ENCODE measurements at places on chromosomes 7 and 10.

DNA sequence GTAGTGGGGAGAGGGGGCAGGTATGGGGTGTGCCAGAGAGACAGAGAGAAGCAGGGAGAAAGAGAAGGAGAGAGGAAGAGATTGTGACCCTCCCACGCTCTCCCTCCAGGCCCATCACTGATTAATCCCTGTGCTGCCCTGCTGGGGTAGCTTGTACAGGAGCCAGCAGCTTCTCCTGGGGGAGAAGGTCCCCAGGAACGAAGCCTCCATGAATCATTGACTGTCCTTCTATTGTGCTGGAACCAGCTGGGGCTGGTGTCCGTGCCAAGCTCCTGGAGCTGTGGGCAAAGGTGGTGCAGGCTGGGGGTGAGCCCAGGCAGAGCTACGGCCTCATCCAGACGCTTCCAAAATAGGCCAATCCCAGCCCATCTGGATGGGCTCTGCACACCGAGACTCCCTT lies 20.9 kb downstream of the AQP1 start:
- DNase-seq, result no peak

DNA sequence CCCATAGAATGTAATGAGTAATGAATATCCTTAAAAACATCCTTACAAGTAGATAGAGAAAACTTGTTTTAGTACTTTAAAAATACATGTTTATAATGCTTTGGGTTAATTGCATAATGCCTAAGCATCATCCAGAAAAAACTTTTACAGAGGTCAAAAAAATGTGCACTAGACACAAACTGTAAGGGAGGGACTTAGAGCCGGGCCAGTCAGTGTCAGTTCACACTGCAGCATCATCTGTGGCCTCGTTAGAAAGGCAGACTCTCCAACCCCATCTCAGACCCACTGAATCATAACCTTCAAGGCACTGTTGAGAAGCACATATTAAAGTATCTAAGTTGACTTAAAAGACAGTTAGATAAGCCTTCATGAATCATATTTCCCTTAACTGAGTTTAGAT lies 230.1 kb upstream of the PRPS1L1 start:
- no peak for DNase-seq

DNA sequence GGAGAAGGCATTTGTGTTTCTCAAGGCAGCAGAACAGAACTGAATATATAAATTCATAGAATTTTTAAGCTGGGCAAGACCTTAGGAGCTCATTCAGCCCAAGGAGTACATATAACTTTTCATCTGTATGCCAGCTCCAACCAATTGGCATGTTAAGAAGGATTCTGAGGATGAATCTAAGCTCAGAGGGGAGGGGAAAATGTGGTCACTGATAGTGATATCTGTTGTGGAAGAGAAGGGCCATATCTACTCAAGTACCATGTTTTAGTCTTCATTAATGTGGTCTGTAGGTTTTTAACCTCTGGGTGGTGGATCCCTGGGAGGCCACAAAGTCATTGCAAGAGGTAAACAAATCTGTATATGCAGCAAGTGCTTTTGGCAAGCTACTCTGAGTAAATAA lies 6.4 kb downstream of the CALD1 start:
- no peak for DNase-seq

DNA sequence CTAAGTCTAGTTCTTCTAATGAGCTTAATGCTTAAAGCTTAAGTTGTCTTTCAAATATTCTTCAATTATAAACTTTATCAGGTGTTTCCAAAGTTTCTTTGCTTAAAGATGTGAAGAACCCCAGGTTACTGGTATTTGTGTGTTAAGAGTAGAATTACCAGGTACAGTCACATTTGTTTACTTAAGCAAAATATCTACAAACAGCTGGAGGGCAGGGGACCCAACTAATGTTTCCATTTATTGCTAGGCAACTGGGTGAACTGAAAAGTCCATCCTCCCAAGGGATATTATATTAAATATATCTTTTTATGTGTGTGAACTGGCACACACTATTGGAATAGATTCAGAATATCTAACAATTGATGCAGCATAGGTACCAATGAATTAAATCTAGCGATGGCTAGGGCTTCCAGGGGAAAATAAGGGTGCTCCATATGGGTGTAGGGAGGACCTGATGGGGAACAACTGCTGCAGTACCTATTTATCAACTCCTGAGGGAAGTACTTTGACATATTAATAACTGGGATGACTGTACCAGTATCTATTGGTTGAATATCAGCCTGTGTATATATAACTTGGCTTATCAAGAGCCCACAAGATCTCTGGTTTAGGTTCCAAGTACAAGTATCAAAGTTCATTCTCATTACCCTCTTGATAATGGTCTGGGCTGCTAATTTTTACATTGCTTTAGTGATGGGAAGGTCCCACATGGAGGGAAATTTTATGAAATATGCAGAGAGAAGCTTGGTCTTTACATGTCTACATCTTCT lies 10.3 kb upstream of the AGR3 start:
- DNase-seq, result no peak

DNA sequence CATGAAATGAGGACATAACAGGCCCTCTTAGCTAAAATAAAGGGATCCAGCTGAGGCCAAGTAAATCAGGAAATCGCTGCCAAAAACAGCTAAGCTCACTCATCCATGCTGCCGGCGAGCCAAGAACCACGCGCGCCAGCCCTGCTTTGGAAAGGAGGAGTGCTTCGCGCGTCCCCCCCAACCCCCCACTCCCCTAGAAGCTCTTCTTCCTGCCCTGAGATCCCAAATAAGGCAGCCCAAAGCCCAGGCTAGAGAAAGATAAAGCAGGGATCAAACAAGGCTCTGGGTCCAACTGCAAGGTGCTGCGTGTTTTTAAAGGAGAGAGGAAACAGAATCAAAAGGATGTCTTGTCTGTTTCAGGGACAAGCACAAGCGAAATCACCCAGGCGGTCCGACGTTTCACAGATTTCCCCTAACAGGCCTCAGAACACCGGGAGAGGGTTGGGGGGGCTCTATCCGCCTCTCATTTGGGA lies 168.3 kb upstream of the AUTS2 start:
- DNase-seq, result peak; percentile 45

DNA sequence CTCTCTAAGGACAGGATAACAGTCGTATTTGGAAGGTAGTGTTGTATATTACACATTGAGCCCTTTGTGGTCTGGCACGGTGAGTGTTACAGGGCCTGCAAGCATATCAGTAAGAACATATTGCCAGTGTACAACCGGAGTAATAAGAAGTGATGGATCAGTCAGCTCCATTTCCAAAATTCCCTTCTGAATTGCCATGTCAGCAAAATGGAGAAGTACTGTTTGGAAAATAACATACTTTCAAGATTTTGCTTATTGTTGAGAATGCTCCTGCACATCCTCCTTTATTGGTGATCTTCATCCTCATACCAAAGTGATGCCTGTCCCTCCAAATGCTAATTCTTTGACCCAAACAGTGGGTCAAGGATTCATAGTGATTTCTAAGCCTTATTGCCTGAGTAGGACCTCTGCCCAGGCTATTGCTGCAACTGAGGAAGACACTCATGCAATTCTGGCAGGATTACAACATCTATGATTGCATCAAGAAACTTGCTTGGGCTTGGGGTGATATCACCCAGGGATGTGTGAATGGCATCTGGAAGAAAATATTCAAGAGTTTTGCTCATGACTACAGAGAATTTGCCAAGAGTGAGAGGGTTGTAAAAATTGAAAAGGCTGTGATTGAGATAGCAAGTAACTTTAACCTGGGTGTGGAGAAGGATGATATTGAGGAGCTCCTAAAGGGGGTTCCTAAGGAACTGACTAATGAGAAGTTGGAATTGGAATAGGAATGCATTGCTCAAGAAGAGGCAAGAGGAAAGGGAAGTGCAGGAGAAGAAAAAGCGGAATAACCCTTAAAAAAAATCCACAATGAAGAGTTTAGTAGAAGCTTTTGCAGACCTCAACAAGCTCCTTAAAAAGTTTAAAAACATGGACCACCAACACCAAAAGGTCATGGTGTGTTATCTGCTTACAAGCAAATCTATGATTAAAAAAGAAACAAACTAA lies 452.2 kb upstream of the SORCS1 start:
- DNase-seq, result no peak

DNA sequence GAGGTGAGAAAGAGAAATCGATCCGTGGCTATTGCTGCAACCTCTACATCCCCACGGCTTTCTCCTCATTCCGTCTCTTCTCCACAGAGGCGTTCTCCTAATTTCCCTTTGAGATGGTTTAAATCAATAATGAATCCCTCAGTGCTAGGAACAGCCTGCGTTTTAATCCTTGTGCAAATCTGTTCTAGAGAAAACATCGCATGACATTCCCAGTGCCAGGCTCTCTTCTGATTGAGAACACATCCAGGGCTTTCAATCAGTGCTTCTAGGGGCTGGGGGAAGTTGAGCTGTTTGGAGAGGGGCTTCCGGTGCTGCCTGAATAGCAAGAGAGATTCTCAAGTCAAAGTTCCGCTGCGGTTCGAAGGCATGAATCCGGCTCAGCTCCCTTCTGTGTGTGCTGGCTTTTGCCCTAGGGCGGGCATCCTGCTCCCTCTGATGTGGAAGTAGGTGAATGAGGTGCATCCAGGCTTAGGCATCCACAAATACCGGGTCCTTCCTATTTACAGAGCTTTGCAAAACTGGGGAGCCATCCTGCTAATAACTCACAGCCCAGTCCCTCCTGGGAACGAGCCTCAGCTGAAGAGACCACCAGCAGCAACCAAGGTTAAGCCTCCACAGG lies 62.8 kb downstream of the CHST15 start:
- DNase-seq, result no peak

DNA sequence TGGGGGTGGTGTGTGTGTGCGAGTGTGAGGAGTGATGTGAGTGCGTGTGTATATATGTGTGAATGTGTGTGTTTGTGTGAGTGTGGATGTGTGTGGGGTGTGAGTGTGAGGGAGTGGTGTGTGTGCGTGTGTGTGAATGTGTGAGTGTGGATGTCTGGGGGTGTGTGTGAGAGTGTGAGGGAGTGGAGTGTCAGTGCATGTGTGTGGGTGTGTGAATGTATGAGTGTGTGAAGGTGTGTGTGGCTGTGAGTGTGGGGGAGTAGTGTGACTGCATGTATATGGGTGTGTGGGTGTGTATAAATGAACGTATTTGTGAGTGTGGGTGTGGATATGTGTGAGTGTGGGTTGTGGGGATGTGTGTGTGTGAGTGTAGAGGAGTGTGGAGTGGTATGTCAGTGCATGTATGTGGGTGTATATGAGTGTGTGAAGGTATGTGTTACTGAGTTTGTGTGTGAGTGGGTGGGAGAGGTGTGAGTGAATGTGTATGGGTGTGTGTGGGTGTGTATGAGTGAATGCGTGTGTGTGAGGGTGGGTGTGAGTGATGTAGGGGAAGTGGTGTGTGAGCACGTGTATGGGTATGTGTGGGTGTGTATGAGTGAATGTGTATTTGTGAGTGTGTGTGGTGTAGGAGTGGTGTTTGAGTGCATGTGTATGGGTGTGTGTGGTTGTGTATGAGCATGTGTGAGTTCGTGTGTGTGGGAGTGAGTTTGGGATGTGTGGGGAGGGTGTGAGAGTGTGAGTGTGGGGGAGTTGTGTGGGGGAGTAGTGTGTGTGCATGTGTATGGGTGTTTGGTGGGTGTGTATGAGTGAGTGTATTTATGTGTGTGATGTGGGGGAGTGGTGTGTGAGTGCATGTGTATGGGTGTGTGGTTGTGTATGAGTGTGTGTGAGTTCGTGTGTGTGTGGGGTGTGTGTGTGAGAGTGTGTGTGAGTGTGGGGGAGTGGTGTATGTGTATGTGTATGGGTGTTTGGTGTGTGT lies 28.5 kb upstream of the NUB1 start:
- no peak for DNase-seq

DNA sequence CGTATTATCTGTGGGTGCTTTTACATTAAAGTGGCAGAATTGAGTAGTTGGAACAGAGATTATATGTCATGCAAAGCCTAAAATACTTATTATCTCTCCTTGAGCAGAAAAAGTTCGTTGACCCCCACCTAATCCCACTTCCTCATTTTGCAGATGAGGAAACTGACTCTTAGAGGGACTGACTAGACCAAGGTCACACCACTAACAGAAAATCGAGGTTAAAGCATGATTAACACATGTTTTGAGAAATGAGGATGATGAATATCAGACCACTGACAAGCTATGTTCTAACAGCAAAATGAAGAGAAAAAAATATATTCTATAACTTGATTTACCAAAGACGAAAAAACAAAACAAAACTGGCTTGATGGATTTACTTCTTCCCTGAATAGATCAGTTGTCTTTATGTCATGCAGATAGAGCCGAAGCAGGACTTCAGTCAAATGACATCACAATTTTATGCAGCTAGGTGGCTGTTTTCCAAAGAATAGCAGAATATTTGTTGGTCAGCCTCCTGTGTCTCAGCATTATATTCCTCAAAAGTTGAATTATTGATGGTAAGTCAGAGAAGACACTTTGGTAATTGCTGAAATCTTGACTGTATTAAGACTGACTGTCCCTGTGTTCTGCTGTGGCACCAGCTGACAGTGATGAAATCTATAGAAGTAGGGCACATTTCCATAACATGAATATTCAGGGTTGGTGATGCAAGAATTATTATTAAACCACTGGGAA lies 24.2 kb upstream of the SMIM30 start:
- no peak for DNase-seq

- no peak for DNase-seq
Observed at GRCh38 chr7:90611115-90611514, 15.0 kb downstream of the CDK14 start.

DNA sequence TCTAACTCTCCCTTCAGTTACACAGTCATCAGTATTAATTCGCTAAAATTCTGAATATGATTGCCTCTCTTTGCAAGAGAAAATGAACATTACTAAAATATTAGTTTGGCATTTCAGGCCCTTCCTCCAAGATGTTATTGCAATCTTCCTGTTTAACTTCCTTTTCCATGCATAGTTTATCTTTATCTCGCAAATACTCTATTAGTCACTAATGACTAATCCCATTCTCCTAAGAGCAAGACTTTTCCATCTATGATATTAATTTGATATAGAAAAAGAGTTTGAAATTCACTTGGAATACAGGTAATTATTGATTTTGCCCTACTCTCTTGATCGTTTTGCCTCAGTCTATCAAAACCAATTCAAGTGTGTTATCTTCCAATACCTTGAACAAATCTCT lies 41.8 kb upstream of the SEMA3A start:
- DNase-seq, result no peak

DNA sequence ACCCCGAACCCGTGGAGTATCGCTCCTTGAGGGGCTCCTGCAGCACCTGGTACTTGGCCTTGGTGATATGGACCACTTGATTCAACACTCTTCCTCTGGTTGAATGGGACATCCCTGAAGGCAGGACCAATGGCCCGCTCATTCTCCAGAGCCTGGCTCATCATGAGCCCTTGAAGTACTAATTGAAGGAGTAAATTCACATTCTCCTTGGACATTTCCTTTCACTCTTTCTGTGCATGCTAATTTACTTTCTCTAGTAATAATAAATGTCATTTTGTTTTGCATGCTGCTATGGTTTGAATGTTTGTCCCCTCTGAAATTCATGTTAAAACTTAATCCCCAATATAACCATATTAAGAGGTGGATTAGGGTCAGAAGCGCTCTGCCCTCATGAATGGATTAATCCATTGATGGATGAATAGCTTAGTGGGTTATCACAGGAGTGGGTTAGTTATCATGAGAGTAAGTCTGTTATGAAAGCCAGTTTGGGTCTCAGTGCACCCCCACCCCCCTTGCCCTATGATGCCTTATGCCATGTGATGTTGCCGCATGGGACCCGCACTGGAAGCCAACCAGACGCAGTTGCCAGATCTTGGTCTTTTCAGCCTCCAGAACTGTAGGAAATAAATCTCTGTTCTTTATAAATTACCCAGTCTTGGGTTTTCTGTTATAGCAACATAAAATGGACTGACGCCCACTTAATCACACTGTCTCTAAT lies 23.8 kb downstream of the FGFBP3 start:
- DNase-seq, result no peak

Data from pons (tissue), 1 donor.